LHCN-M2 (cell line): ENCODE measurements at places on chromosomes 16 and 17. TPM values are rescaled to one million over a fixed set of nuclear protein-coding genes. Genes with fewer than 3 reads are reported as not detected.

FNDC8 gene
- total RNA-seq = not detected in 2 replicates

CYTH1 gene
- total RNA-seq = 24.9 and 26.1 TPM in 2 replicates

CNGB1 gene
- not detected in 2 replicates for total RNA-seq

RAI1 gene
- 7.5 and 10.3 TPM in 2 replicates for total RNA-seq

MPV17L gene
- 0.23 TPM in 1 of 2 replicates, not detected in the other for total RNA-seq

PRR35 gene
- total RNA-seq = 0.06 TPM in 1 of 2 replicates, not detected in the other

KCNH4 gene
- under 0.01 TPM in 1 of 2 replicates, not detected in the other for total RNA-seq

PLLP gene
- total RNA-seq = not detected in 2 replicates
